Esophagus muscularis mucosa (tissue), 4 donors: ENCODE measurements at places on chromosomes 1 and 21. TPM values are rescaled to one million over a fixed set of nuclear protein-coding genes. Genes with fewer than 3 reads are reported as not detected.
A peak's percentile ranks its signal among the peaks of the same experiment; 100 is the strongest.

Gene TOMM40L
- total RNA-seq = 9.1 TPM

GRCh38 chr1:212482637-212483441 is 50.1 kb downstream of the NENF start:
- no peaks in the 10 kb centered on the region for H3K27me3 ChIP-seq
- H3K27ac ChIP-seq = no peak overlapping the region
- no peak overlapping the region for H3K4me3 ChIP-seq
- H3K4me1 ChIP-seq = peaks cover 12% of the 10 kb centered on the region

Gene KRTAP10-3
- not detected for total RNA-seq

GRCh38 chr1:116690396-116690848 is 22.9 kb upstream of the IGSF3 start:
- no peak overlapping the region for H3K4me3 ChIP-seq
- no peaks in the 10 kb centered on the region for H3K27me3 ChIP-seq
- H3K4me1 ChIP-seq = peaks cover 13% of the 10 kb centered on the region
- no peak overlapping the region for H3K27ac ChIP-seq
- DNase-seq = no peak

- no peaks in the 10 kb centered on the region for H3K36me3 ChIP-seq
- H3K27me3 ChIP-seq = no peaks in the 10 kb centered on the region
- no peak overlapping the region for H3K4me3 ChIP-seq
- H3K27ac ChIP-seq = no peak overlapping the region
Measured at GRCh38 chr1:64161357-64161941, 42.0 kb upstream of the UBE2U start.

DNA sequence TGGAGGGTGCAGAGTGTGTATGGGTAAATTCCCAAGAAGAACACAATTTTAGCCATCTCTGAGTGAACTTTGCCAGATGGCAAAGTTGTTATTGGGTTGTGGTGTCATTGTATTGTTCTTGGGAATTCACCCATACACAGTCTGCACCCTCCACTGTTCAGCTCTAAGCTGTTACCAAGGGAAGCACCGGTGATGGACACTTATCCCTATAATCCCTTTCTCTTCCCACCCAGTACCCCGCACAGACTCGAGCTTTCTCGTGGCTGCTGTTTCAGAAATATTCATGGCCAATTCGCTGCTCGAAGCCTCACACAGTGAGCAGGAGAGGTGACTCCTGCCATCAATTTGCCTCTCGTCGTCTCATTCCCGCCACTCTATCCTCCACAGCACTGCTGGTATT is 95.7 kb upstream of the PALMD start:
- DNase-seq = no peak
- no peak overlapping the region for H3K4me3 ChIP-seq
- no peak overlapping the region for H3K27ac ChIP-seq
- no peaks in the 10 kb centered on the region for H3K36me3 ChIP-seq
- H3K27me3 ChIP-seq = no peaks in the 10 kb centered on the region
- H3K4me1 ChIP-seq = peaks cover 9% of the 10 kb centered on the region

DNA sequence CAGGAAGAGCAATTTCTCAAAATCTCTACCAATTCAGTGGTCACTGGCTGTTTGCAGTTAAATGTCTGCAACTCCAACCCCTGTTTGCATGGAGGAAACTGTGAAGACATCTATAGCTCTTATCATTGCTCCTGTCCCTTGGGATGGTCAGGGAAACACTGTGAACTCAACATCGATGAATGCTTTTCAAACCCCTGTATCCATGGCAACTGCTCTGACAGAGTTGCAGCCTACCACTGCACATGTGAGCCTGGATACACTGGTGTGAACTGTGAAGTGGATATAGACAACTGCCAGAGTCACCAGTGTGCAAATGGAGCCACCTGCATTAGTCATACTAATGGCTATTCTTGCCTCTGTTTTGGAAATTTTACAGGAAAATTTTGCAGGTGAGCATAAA is 167.2 kb downstream of the CRB1 start:
- no peaks in the 10 kb centered on the region for H3K27me3 ChIP-seq
- no peaks in the 10 kb centered on the region for H3K4me1 ChIP-seq
- no peaks in the 10 kb centered on the region for H3K36me3 ChIP-seq
- no peak overlapping the region for H3K4me3 ChIP-seq

Gene KPRP
- total RNA-seq = not detected

Gene C1orf116
- under 0.01 TPM for total RNA-seq

Gene SLC1A7
- 0.69 TPM for total RNA-seq

Gene LGALS8
- total RNA-seq = 48.5 TPM

Gene PLA2G2C
- total RNA-seq = 0.33 TPM

DNA sequence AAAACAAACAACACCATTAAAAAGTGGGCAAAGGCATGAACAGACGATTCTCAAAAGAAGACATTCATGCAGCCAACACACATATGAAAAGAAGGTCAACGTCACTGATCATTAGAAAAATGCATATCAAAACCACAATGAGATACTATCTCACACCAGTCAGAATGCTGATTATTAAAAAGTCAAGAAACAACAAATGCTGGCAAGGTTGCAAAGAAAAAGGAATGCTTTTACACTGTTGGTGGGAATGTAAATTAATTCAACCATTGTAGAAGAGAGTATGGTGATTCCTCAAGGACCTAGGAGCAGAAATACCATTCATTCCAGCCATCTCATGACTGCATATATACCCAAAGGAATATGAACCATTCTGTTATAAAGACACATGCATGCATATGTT is 419.6 kb downstream of the NEGR1 start:
- H3K27me3 ChIP-seq = no peaks in the 10 kb centered on the region
- no peak overlapping the region for H3K4me3 ChIP-seq
- H3K36me3 ChIP-seq = no peaks in the 10 kb centered on the region
- H3K27ac ChIP-seq = no peak overlapping the region

DNA sequence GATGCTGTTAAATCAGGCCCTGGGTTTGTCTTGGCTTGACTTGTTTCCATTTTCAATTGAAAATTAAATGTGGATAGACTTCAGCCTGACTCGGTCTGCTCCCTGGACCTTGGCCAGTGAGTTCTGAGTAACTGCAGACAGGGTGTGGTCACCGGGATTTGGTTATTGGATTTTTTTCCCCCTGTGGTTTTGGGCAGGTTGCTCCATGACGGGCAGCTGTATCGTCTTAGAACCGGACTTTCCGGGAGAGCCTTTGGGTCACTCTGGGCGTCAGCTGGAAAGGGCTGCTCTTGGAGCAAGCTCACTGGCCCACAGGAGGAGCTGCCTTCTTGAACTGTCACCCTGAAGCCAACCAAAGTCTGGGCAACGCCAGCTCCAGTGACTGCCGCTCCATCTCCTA is 75.0 kb downstream of the CLIC6 start:
- H3K27ac ChIP-seq = no peak overlapping the region
- H3K4me3 ChIP-seq = no peak overlapping the region
- DNase-seq = no peak
- peaks cover 11% of the 10 kb centered on the region for H3K4me1 ChIP-seq
- peaks cover 34% of the 10 kb centered on the region for H3K27me3 ChIP-seq

GRCh38 chr21:16840538-16840937 is 672.3 kb upstream of the CXADR start:
- peaks cover 28% of the 10 kb centered on the region for H3K4me1 ChIP-seq
- H3K27ac ChIP-seq = no peak overlapping the region
- no peak overlapping the region for H3K4me3 ChIP-seq
- no peaks in the 10 kb centered on the region for H3K27me3 ChIP-seq
- no peak for DNase-seq
- H3K36me3 ChIP-seq = no peaks in the 10 kb centered on the region

GRCh38 chr1:17862121-17862520 is 107.0 kb downstream of the ACTL8 start:
- no peaks in the 10 kb centered on the region for H3K4me1 ChIP-seq
- no peak overlapping the region for H3K4me3 ChIP-seq
- no peaks in the 10 kb centered on the region for H3K36me3 ChIP-seq
- no peaks in the 10 kb centered on the region for H3K27me3 ChIP-seq
- DNase-seq = no peak

Gene ZSWIM5
- 6.2 TPM for total RNA-seq

Gene PADI2
- 2.0 TPM for total RNA-seq

GRCh38 chr1:8202182-8202905 is 115.6 kb upstream of the SLC45A1 start:
- peak overlapping the region; percentile 14 for H3K4me3 ChIP-seq
- H3K27me3 ChIP-seq = no peaks in the 10 kb centered on the region
- peak overlapping the region; percentile 98 for H3K27ac ChIP-seq
- no peaks in the 10 kb centered on the region for H3K36me3 ChIP-seq

GRCh38 chr1:75539230-75540116 is 71.4 kb downstream of the SLC44A5 start:
- H3K36me3 ChIP-seq = no peaks in the 10 kb centered on the region
- DNase-seq = no peak
- no peaks in the 10 kb centered on the region for H3K4me1 ChIP-seq
- H3K27me3 ChIP-seq = no peaks in the 10 kb centered on the region
- H3K4me3 ChIP-seq = no peak overlapping the region

Gene FMN2
- total RNA-seq = 2.5 TPM

- H3K27ac ChIP-seq = no peak overlapping the region
- H3K27me3 ChIP-seq = peaks cover 6% of the 10 kb centered on the region
- no peaks in the 10 kb centered on the region for H3K4me1 ChIP-seq
- no peaks in the 10 kb centered on the region for H3K36me3 ChIP-seq
Measured at GRCh38 chr1:160500321-160500990, 22.6 kb downstream of the SLAMF6 start.

DNA sequence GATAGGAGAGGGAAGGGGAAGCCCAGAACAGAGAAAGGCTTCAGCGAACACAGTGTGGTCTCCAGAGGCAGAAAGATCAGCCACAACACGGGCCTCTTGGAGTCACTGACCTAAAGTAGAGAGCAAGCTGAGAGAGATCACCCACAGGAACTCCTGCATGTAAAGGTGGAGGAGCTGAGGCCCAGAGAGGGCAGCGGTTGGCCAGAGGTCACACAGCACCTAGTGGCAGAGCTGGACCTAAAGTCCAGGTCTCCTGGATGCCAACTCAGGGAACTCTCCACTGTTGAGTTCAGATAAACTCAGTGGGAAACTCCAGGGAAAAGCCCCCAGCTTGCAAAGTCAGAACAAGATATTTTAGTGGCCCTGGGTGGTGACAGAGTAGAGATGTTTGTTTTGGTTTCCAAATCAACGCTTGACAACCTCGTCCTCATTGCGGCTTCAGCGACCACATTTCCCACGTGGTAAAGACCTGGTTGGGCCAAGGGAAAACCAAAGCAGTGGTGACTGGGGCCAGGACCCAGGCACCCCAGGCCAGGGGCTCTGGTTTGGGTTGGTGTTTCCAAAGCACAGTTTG is 4.6 kb downstream of the IFFO2 start:
- H3K27me3 ChIP-seq = no peaks in the 10 kb centered on the region
- no peak for DNase-seq
- H3K27ac ChIP-seq = peak overlapping the region; percentile 85
- no peak overlapping the region for H3K4me3 ChIP-seq
- peaks cover 88% of the 10 kb centered on the region for H3K4me1 ChIP-seq

- H3K4me1 ChIP-seq = peaks cover 25% of the 10 kb centered on the region
- no peaks in the 10 kb centered on the region for H3K36me3 ChIP-seq
- peak overlapping the region; percentile 53 for H3K4me3 ChIP-seq
- no peak for DNase-seq
Measured at GRCh38 chr21:16587141-16587581, 857.4 kb downstream of the USP25 start.

DNA sequence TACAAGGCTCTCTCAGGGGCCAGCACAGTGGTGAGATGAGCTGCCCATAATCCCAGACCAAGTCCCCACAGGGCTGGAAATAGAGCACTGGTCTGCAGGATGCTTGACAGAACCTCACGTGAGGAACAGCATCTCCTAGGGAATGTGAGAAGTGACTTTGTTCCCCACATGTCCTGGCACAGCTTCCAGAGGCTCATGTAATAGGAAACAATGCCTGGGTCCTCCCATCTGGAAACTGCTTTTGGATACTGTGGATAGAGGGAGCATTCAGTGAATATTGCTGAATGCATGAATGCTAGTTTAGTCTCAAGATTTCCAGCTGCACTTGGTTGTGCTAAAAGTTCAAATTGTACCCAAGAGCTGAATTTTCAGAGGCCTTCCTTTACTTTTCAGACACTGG is 146.2 kb downstream of the TNR start:
- no peak overlapping the region for H3K4me3 ChIP-seq
- no peaks in the 10 kb centered on the region for H3K4me1 ChIP-seq
- H3K27me3 ChIP-seq = no peaks in the 10 kb centered on the region
- no peaks in the 10 kb centered on the region for H3K36me3 ChIP-seq
- DNase-seq = no peak
